Occipital lobe (tissue), 3 donors: ENCODE measurements at places on chromosomes 4 and X.

DNA sequence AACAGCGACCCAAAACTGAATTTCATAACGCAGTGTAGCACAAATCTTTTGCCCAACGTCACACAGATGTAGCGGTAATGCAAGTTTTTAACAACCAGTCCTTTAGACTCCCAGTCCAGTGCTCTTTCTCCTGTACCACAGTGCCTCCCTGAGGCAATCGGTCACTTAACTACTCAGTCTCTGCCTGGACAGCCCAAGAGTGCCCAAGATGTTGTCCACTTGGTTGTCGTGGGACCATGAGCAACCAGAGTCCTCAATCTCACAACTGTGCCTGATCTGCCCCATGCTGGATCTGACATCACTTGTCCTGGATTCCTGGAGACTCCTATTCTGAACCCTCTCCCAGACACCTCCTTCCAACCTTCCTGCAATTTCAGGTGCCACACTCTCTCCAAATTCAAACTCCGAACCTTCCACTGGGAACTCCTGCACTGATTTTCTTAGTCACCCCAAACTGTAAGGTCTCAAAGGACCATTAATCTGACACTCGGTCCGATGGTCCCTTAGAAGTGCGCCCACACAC is 702 bp downstream of the MMGT1 start:
- peak; percentile 5 for DNase-seq

- DNase-seq, result no peak
Observed at GRCh38 chrX:103919270-103919637, 43.2 kb upstream of the TMSB15B start.

- no peak for DNase-seq
Observed at GRCh38 chr4:16569790-16570189, 328.7 kb downstream of the LDB2 start.

- no peak for DNase-seq
Observed at GRCh38 chrX:80879143-80879542, 69.5 kb upstream of the BRWD3 start.

GRCh38 chr4:94635177-94635576 is 122.6 kb upstream of the BMPR1B start:
- DNase-seq, result no peak
